ENCODE measurements at places on chromosomes 6 and 20.

- no peak for DNase-seq
Measured at GRCh38 chr20:60011512-60012507, 53.6 kb downstream of the CDH26 start.

DNA sequence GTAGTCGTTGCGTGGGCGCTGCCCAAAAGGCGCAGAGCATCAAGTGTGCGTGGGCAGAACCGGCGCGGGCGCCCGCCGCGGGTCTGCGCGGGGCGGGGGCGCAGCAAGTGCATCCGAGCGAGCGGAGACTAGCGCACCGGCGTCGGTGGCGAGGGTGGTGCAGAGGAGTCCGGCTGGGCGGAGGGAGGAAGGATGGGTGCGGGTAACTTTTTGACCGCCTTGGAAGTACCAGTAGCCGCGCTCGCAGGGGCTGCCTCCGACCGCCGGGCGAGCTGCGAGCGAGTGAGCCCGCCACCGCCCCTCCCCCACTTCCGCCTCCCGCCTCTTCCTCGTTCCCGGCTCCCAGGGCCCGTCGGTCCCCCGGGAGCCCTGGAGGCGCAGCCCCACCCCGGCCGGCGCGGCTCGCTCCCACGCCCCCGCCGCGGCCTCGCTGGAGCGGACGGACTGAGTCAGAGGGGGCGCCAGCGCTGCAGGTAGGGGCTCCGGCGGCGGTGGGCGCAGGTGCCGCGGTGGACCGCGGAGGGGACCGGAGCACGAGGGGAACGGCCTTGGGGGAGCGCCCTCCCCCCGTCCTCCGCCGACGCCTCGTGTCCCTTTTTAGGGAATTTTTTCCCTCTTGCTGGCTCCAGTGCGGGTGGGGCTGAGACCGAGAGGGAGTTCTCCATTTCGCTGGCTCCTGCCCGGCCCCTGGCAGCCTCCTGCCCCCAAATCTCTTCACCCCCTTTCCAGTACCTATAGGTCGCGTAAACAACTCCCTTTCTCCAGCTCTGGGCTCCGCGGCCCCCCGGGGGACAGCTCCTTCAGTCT lies 1.6 kb upstream of the DBNDD2 start:
- peak; percentile 18 for DNase-seq

DNA sequence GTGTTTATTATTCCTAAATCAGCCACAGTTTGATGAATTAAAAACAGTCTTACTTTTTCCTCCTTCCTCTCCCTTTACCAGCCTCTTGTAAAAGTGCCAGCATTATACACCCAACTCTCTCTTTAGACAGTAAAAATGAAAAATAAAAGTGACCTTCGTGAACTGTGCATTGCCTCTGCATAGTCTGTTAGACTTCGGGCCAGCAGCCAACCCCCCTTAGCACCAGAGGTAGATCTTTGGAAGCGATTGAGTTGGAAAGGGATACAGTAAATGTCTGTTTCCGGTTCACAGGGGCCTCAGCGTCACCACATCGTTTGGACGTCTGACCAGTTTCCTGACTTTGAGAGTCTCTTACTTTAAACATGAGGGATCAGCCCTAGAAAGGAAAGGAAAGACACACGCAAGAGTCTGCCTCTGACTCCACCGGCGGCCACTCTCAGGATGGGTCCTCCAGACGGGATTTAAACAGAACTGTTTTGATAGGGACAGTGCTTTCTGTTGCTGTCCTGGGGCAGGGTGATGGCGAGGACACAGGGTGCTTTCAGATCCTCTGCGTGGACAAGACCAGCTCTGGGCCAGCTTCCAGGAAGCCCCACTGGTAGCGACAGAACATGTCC lies 206.6 kb upstream of the PREP start:
- peak; percentile 31 for DNase-seq

GRCh38 chr6:43283905-43284304 lies 14.2 kb upstream of the SLC22A7 start:
- no peak for DNase-seq

- peak; percentile 17 for DNase-seq
Measured at GRCh38 chr6:21263531-21264287, 329.8 kb upstream of the SOX4 start.

DNA sequence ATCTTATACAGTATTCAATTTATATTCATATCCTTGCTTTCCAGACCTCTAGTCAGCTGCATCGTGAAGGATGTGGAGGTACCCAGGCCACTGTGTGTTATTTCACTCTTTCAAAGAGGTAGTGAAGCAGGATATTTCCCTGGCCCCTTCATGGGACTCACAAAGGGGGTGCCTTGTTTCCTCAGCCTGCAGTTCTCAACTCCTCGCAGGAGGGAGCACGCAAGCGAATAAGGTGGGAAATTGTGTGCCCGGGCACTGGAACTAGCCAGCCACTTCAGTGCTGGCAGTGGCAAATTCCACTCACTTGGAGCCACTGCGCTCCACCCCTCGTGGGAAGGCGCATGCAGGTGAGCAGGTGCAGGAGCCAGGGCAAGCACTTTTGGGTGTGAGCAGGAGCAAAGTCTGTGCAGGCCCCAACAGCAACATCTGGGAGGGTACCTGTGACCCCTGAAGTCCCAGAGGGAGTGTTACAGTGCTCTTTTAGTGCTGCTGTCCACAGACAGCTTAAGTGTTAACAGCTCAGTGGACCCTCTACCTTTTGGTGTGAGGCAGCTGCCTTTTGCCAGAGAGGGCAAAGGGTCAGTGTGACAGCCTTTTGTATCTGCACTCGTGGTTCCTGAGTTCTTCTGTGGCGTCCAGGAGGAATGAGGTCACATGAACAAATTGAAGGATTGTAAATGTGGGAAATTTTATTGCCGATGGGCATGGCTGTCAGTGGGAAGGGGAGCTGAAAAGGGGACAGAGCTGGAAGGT lies 49.4 kb upstream of the FAM135A start:
- DNase-seq: no peak

GRCh38 chr6:31485055-31485454 lies 12.9 kb upstream of the MICB start:
- DNase-seq: no peak

Data from kidney glomerular epithelial cell (primary cell).